ENCODE measurements at places on chromosomes 16 and 17.

GRCh38 chr17:82300707-82301270 is 16.6 kb downstream of the CD7 start:
- peak; percentile 61 for DNase-seq

GRCh38 chr17:10415161-10415560 is 6.6 kb downstream of the MYH8 start:
- DNase-seq = no peak

- DNase-seq = no peak
These were observed 98.6 kb upstream of the PMFBP1 start for GRCh38 chr16:72270531-72270930.

DNA sequence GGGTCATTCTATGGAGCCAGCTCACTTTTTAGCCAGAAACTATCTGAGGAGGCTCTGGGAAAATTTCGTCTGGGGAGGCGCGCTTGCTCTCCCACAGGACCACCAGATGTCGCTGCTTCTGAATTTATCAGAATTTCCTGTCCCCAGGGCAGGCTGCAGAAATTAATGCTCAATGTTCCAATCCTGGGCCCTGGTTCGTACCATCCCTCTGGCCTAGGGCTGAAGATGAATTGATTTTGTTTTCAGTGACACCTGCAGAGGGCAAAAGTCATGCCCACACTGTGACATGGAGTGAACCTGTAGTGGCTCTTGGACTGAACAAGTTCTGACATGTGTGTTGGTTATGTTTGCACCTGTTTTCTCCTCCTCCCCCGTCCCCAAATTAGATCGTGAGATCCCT is 482.6 kb downstream of the NPIPA7 start:
- DNase-seq = peak; percentile 36

DNA sequence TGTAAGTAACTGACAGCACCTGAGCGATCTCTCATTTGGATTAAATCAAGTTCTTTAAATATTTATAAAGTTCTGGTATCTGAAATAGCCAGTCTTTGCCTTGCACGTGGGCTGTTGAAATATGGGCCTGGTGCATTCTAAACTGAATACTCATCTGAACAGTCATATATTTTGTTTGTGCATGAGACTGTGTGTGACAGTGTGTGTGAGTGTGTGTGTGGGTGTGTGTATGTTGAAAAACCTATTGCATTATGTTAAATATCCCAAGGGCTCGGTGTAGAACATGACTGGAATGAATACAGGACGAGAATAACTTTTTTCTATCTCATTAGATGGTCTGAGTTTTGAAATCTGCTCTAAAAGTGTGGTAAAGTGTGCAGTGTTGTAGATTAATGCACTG is 82.4 kb upstream of the TOX3 start:
- DNase-seq = no peak

GRCh38 chr17:74605361-74605760 is 13.3 kb upstream of the CD300LD start:
- no peak for DNase-seq

- no peak for DNase-seq
These were observed 460.4 kb upstream of the EEF2KMT start for GRCh38 chr16:5557966-5558365.

GRCh38 chr16:83971165-83972130 is 3.4 kb downstream of the NECAB2 start:
- no peak for DNase-seq

All from kidney capillary endothelial cell (primary cell).